Stimulated activated CD4-positive, alpha-beta T cell treated with anti-CD3 and anti-CD28 coated beads, Interleukin-12 subunit alpha, Interleukin-12 subunit beta, amount 100 ng/mL, for 24 hours (primary cell): ENCODE measurements at places on chromosomes 7 and 10.

GRCh38 chr10:47041396-47042198, 130.4 kb downstream of the PTPN20 start:
- DNase-seq, result no peak

DNA sequence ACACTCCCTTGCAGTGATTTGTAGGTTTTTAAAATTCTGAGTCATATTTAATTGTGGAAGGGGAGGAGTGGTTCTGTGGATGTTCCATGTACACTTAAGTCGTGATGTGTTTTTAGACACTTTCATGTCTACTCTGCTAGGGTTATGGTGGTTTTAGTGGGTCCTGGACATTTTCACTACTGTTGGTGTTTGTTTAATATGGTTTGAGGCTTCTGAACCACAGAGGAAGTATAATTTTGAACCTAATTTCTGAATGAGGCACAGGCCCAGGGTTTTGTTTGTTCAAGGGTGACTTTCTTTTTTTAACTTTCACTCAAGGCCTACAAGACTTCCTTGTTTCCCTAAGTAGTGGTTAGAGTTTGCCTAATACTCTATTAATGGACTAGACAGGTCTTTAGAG, 13.3 kb downstream of the SLC26A5 start:
- DNase-seq, result no peak

GRCh38 chr7:93889261-93889660, 1.3 kb downstream of the TFPI2 start:
- no peak for DNase-seq

GRCh38 chr10:103659674-103660363, 166.3 kb downstream of the NEURL1 start:
- DNase-seq, result peak; percentile 43

- DNase-seq, result no peak
These were observed 141.7 kb downstream of the AUTS2 start for GRCh38 chr7:69739931-69740431.

DNA sequence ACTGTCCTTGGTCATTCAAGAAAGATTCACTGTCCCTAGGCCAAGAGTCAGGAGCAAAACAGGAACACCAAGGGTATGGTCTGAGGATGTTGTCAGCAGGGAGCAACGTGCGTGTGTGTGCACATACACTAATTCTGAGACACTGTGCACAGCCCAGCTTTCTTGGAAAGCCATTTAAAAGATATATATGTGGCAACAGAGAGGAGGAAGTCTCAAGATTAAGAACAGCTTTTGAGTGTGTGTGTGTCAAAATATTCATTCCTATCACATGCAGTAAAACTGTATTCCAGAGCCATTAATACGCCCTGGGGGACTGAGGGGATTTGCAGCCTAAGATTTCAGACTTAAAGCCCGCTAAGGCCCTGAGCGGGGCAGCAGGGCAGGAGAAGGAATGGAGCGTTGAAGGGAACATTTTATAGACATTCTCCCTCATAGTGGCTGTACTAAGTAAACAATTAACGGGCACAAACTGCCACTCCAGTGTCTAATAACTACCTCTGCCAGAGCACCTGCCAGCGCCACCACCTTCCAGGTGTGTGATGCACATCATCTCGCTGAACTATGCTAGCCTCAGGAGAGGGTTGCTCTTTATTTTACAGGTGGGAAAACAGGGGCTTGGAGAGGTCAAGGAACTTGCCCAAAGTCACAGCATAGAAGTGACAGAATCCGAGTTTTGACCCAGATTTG, 2.0 kb downstream of the NOD1 start:
- DNase-seq, result no peak

DNA sequence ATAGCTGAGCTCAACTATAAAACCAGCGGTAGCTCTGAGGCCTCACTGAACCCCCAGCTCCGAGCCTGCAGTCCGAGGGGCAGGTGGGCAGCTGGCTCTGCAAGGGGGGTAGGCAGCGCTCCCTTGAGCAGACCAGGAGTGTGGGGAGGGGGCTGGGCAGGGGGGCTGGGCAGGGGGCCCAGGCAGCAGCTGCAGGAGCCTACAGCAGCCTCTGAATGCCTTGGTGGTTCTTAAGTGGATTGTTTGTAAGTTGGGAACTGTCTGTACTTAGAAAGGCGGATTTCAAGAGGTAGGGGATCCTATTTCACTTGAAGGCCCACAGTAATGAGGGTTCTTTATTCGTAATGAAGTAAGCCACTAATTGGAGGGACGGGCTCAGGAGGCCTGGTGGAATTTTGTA, 72.3 kb downstream of the ICA1 start:
- DNase-seq, result no peak

GRCh38 chr7:29467193-29467926, 96.3 kb upstream of the PRR15 start:
- no peak for DNase-seq

GRCh38 chr7:20388084-20388483, 57.4 kb downstream of the ITGB8 start:
- DNase-seq, result no peak

GRCh38 chr7:71470326-71470725, 338.4 kb downstream of the GALNT17 start:
- DNase-seq, result no peak

DNA sequence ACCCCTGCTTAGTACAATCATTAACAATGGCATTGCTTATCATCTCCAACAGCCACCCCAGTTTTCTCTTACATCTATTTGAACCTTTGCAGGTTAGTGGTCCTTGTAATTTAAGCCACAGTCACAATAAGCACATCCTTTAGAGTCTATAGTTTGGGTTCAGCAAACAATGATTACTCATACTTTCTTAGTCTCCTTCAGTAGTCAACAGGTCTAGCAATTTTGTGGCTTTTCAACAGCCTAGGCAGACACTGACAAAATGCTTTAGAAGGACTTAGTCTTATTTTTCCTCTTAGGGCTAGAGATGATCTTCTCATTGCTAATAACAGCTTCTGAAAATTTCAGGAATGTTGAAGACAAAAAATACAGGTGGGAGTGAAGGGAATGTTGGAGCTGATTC, 32.3 kb upstream of the FAM204A start:
- DNase-seq, result no peak

DNA sequence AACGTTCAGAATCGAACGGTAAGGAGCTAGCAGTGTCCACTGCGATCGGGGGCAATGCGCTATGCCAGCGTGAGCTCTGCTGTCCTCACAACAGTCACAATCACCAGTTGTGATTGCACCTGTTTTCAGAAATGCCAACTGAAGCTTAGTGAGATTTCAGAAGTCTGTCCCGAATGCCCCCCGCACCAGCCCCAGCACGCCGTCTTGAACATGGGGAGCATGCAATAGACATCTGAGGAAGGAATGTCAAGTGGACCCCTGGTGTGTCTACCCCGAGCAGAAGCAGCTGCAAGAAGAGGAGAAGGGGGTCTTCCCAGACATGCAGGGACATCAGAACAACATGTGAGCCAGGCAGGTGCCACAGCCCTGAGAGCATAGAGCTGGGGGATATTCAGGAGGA, 125.7 kb upstream of the CHST15 start:
- DNase-seq, result no peak

GRCh38 chr10:554182-554848, 135.2 kb downstream of the DIP2C start:
- no peak for DNase-seq

GRCh38 chr10:30528429-30528786, 94.4 kb downstream of the MAP3K8 start:
- DNase-seq, result no peak

DNA sequence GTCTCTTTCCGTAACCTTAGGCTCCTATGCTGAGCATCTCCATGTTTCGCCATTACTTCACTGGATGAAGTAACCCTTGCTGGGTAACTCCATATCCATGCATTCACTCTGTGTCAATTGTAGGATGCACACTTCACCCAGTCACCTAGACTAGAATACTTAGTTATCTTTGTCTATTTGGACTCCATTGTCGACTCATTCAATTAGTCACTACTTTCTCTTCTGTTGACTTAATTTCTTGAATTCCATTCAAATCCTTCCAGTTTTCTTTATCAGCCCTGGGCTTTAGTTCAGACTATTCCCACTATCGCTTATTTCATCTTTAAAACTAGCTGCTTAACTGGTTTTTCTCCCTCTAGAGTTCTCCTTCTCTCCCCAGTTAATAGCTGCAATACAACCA, 111.3 kb upstream of the TNS3 start:
- DNase-seq, result no peak

- DNase-seq, result peak; percentile 35
These were observed 276.9 kb upstream of the NEBL start for GRCh38 chr10:21173802-21174714.
